ENCODE measurements at places on chromosomes 16 and 17. TPM values are rescaled to one million over a fixed set of nuclear protein-coding genes. Genes with fewer than 3 reads are reported as not detected.

GRCh38 chr16:72878301-72879269 lies 169.3 kb downstream of the ZFHX3 start:
- DNase-seq: no peak

The GP1BA gene
- total RNA-seq: not detected

The KRTAP9-8 gene
- total RNA-seq: not detected

The RSL1D1 gene
- 82.0 TPM for total RNA-seq

The CCT6B gene
- total RNA-seq: 1.0 TPM

The NFAT5 gene
- total RNA-seq: 39.8 TPM

DNA sequence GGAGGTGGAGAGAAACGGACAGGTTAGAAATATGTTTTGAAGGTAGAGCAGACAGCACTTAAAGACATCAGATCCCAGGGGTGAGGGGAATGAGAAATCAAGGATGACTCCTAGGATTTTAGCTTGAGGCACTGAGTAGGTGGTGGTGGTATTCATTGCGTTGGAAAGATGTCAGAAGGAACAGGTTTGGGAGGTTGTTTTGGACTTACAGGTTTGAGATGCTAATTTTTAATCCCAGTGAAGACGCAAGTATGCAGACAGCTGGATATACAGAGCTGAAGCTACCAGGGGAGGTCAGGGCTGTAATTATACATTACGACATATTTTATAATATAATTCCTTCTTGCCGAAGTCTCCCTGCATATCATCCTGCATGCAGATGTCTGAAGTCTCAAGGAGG lies 433.3 kb downstream of the XYLT1 start:
- DNase-seq: no peak

DNA sequence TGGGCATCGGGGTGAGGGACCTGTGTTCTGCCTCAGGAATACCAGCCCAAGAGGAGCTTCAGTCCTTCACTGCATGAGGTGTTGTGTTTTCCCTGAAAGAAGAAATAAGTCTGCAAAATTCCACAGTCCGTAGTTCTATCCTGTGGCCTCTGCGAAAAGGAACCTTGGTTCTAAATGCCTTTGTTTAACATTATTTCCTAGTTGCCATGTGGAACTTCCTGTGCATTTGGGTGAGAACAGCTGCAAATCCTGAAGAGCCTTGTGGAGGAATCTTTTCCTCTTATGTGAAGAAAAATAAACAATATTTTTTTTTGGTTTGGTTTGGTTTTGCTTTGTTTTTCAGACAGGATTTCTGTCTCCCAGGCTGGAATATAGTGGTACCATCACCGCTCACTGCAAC lies 9.8 kb downstream of the PSKH1 start:
- DNase-seq: no peak

GRCh38 chr17:70344386-70345060 lies 175.2 kb downstream of the KCNJ2 start:
- DNase-seq: no peak

GRCh38 chr17:75549246-75550138 lies 24.0 kb downstream of the LLGL2 start:
- peak; percentile 91 for DNase-seq

DNA sequence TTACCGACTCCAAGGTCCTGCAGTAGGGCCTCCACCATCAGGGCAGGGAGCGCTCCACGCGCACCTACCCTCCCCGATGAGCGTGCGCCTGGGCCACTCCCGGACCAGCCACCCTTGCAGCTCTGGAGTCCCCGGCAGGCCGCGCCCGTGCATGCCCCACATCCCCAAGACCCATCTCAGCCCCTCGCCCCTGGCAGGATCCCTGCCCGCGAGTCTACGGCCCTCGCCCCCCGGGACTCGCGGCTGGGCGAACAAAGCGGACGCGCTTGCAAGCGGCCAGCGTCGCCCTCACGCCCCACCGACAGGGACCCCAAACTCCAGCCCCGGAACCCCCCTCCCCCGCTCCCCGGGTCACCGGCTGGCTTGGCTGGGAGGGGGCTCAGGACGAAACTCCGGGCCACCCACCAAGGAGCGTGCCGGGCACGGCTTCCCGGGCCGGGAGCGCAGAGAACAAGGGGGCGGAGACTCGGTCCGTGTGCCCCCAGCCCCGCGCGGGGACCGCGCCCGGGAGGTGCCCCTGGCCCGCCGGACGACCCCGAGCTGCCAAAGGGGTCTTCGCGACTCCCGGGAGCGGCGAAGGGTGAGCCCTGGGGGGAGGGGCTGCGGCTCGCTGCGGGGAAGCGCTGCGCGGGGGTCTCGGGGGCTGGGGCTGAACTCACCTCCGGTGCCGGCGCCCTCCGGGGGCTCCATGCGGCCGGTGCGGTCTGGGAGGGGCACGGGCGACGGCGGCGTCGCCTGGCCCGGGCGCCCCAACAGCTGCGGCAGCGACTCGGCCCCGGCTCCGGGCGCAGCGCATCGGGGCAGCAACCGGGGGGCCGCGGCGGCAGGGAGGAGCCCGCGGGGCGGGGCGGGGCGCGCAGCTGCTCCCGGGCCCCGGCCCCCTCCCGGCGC lies at the start of gene DBNDD1:
DBNDD1 (minus strand) TSS at position 805 of the 891 bp plus-strand sequence; CDS start at position 690, 115 bp downstream.
- DNase-seq: no peak

DNA sequence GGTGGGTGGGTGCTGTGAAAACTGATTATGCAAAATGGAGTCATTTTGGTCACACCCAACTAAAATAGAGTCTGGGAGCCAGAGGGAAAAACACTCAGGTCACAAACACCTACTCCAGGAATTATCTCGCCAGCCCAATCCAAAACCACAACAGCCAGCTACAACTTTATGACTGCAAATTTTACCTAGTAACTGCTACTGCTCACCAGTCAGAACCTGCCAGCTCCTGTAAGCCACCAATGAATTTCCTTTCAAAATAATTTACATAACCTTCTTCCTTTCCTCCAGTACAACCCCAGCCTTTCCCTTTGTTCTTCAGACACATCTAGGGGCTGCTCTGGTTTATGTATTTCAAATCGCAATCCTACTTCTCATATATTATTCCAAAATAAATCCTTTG lies 52.6 kb upstream of the DYNLRB2 start:
- DNase-seq: no peak

The SLC22A31 gene
- 0.35 TPM for total RNA-seq

DNA sequence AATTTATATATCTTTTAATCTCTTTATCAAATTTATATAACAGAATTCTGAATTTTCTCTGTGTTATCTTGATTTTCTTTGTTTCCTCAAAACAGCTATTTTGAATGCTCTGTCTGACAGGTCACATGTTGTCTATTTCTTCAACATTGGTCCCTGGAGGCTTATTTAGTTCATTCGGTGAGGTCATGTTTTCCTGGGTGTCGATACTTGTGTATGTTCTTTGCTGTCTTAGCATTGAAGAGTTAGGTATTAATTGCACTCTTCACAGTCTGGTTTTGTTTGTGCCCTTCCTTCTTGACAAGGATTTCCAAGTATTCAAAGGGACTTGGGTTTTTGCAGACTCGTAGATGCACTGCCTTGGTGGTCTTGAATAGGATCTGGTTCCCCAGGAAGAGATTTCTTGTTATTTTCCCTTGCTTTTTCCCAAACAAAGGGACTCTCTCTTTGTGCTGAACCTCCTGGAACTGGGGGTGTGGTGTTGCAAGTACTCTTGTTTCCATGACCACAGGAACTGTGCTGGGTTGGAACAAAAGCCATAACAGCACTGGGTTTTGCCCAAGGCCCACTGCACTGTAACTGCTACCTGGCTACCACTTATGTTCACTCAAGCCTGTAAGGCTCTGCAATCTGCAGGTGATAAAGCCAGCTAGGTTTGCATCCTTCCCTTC lies 1483.0 kb downstream of the CDH8 start:
- no peak for DNase-seq

- no peak for DNase-seq
Observed at GRCh38 chr16:23088018-23088417, 61.2 kb downstream of the USP31 start.

- no peak for DNase-seq
Observed at GRCh38 chr17:19523690-19524089, 10.0 kb upstream of the SLC47A1 start.

The GJD3 gene
- 0.81 TPM for total RNA-seq

- DNase-seq: no peak
Observed at GRCh38 chr17:34349751-34350150, 6.5 kb upstream of the CCL13 start.

The SETD6 gene
- total RNA-seq: 14.2 TPM

DNA sequence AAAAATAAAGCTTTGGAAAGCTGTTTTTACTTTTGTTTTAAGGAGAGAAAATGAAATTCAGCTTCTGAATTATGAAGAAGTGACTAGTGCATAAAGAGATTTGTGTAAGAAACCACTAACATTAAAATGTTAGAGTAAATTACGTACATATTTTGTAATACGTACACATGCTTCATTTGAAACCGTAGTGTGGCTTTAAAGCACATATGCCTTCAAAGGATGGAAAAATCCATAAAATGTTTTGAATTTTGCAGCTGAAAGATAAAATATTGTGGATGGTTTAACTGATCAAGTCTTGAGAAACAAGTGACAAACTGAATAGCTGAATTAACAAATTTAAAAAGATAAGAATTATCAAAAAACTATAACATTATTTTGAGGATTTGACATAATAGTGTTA lies 35.4 kb downstream of the COX10 start:
- no peak for DNase-seq

- no peak for DNase-seq
Observed at GRCh38 chr17:55496094-55496881, 15.0 kb downstream of the SMIM36 start.

The RCVRN gene
- total RNA-seq: 0.16 TPM

The DDX42 gene
- 89.9 TPM for total RNA-seq

- no peak for DNase-seq
Observed at GRCh38 chr16:85623997-85624601, 11.0 kb downstream of the GSE1 start.

The KCNG4 gene
- total RNA-seq: not detected

The ESRP2 gene
- total RNA-seq: 94.5 TPM

DNA sequence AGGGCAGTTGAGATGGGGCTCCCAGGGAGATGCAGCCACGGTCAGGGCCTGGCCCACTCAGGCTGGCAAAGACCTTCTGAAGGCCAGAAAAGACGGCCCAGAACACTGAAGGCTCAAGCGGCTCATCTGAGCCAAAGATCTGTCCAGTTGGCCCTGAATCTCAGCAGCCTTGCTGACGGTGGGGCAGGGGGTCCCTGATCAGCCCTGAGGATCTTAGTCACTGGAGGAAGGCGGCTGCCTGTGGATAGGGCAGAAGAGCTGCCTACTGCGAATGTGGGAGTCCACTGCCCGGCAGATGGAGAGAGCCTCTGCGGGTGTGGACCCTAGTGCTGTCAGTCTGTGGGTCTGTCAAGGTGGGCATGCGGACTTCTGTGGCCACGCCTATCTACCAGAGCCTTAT lies 1738.2 kb downstream of the TP53TG3F start:
- no peak for DNase-seq

- DNase-seq: peak; percentile 45
Observed at GRCh38 chr17:11608396-11608795, 10.1 kb downstream of the DNAH9 start.

DNA sequence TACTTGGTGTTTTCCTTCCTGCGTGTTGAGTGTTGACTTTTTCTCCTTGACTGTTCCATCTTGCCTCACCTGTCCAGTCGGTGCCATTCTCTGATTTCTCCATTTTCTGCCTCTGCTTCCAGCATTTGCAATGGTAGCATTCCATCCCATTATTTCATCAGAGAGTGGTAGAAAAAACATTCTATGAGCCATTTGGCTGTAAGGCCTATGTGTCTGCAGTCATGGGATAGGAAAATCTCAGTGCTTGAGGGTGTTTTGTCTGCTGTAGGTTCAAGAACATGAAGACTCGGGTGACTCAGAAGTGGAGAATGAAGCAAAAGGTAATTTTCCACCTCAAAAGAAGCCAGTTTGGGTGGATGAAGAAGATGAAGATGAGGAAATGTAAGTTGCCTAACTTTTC lies 2.7 kb downstream of the UTP18 start:
- DNase-seq: no peak

GRCh38 chr16:47017636-47018035 lies 44.2 kb upstream of the DNAJA2 start:
- no peak for DNase-seq

- no peak for DNase-seq
Observed at GRCh38 chr16:47916266-47916665, 239.5 kb downstream of the ABCC12 start.

DNA sequence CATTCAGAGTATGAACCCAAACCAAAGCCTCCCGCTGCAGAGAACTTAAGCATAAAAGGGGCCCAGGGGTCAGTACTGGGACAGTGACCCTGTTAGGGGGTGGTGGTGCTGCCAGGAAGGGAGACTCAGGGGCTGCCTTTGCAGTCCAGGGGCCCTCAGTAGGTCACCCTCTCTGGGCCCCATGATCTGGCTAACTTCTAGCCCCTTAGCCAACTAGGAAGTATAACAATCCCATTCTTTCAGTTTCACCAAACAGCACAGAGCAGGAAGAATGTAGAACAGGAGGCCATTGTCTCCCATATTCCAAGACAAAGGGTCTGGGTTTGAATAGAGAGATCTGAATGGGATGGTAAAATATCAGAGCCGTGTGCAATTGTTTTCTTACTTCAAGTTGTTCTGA lies 378.6 kb upstream of the C16orf82 start:
- no peak for DNase-seq

DNA sequence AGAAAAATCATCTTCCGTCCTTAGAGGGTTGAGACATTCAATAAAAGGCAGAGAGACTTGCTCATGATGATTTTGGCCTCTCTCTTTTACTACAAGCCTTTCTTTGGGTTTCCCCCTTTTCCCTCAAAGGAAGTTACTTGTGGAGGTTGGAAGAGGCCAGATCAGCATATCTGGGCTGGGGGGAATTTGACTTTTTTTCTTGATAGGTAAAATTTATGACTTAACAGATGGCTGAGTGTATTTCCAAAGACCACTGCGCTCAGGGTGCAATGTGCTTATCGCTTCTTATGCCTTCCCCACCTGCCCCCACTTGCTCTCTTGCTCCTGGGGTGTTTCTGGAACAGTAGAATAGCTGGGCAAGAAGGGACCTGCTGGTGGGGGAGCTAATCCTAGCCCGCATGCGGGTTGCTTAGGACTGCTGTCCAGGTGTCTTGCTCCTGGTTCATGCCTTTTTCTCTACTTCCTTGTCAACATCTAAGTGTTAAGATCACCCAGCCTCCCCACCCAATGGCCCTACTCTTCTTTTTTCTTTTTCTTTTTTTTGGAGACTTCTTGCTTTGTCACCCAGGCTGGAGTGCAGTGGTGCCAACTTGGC lies 131.9 kb downstream of the MSI2 start:
- no peak for DNase-seq

The TTYH2 gene
- total RNA-seq: 2.5 TPM

DNA sequence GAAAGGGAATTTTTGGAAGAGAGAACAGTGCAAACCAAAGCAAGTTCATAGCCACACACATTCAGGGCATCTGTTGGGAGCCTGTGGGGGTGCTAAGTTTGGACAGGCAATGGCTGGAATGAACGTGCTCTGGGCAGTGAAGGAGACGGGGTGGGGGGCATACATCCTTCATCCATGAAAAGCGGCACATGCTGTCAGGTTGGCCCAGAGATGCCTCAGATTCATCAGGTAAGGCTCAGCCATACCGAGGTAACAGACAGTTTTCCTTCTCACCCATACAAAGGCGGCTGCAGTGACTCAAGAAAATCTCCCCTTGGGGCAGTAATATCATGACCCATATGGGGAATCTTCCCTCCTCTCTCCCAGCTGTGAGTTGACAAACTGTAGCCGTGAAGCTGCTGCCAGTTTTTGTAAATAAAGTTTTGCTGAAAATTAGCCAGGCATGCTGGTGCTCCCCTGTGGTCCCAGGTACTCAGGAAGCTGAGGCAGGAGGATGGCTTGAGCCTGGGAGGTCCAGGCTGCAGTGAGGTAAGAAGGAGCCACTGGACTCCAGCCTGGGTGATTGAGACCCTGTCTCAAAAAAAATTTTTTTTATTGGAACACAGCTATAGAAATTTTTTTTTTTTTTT lies 9.2 kb upstream of the UBALD2 start:
- DNase-seq: peak; percentile 12

The TP53TG3 gene
- not detected for total RNA-seq

The ATXN7L3 gene
- 89.0 TPM for total RNA-seq

GRCh38 chr16:16143038-16143763 lies 80.1 kb downstream of the ABCC6 start:
- DNase-seq: no peak

Measured in mucosa of descending colon (tissue), 3 donors.